ENCODE measurements at places on chromosomes 1 and 21. TPM values are rescaled to one million over a fixed set of nuclear protein-coding genes. Genes with fewer than 3 reads are reported as not detected.

DNA sequence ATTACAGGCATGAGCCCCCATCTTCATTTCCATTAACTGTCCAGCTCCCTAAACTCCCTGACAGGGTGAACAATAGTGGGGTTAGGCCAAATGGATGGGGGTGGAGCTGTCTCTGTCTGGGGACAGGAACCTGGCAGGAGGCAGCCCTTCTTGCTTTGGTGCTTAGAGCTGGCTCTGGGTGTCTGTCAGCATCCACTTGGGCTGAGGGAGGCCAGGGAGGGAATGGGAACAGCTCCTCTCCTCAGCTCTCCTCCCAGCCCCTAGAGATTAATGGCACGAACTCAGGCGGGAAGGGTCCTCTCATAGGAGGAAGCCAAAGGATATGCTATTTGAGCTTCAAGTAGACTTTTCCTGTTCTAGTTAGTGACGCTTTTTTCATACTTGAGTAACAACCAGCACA, 11.1 kb upstream of the ETV3L start:
- no peak for DNase-seq

DNA sequence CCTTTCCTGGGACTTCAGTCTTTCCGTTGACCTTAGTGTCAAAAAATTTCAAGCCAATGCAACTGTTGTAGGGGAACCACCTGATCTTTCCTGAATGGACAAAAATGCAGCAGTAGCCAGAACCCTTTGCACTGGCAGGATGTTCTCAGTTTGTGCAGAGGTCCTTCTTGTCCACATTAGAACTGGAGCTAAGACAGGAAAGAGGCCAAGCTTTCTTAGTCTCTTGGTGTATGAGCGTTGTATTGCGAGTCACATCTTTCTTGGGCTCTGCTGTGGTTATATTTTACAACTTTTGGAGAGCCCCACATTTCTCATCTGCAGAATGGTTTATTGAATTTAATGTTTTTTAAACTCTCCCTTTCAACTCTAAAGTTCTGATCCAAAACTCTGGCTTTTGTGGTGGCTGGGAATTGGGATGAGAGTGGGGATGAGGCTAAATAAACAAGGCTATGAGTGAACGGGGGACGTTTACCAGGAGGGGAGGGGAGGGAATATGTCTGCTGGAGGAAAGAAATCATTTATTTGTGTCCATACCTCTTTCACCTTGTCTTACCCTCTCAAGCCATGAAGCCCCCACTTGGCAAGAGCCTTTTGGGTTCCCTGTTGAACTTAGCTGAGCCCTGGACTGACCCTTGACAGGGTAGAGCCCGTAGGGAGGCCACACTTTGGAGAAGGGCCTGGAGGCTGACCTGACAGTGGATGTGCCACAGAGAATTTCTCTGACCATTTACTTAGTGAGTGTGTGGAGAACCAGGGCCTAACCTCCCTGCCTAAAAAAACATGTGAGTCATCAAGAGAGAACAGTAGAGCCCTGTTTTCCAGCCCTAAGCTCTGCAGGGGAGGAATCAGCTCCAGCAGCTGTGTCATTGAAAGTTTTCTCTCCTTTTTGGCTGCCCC, 586 bp downstream of the CHI3L2 start:
- peak; percentile 91 for DNase-seq

- no peak for DNase-seq
Observed at GRCh38 chr1:205435578-205436573, 14.0 kb upstream of the LEMD1 start.

DNA sequence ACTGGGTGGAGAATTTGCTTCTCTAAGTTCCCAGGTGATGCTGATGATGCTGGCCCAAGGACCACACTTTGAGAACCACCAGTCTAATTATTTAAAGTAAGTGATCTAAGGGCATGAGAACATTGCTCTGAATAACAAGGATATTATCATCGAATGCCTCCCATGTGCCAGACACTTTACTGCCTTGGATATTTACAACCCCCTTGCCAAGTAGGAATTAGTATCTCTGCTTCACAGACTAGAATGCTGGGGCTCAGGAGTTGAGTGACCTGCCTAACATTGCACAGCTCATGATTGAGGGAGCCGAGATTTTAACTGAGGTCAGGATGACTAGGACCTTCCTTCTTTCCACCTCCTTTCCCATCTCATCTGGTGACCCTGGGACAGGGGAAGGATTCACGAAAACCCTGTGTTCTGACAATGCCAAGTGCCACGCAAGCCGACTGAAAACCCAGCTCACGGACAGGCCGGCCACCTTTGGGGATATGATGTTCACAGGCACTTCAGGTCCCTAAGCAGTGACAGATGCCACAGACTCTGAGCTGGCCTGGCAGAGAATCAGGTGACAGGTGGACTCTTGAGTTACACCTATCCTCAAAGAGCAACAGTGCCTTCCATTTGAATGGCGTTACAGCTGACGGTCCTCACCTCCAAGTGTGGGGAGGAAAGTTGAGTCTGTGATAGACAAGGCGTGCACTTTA, 230.7 kb downstream of the TOMM20 start:
- no peak for DNase-seq

DNA sequence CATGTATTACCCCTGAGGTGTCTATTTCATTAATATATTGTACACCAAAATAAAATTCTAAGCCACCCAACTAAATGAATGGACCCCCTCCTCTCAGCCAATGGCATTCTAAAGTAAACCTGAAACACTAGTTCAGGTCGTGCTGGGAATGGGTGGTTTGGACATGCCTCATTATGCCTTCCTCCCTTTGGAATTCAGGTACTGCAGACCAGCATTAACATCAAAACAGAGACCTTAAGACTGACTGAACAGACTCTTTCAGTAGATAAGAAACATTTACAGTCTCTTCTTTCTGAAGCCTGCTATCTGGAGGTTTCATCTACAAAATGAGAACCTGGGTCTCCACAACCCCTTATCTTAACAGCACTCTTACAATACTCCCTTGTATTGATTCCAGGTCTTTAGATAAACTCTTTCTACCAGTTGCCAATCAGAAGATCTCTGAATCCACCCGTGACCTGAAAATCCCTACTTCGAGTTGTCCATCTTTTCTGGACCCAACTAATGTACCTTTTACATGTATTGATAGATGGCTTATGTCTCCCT, 93.6 kb downstream of the PKN2 start:
- no peak for DNase-seq

DNA sequence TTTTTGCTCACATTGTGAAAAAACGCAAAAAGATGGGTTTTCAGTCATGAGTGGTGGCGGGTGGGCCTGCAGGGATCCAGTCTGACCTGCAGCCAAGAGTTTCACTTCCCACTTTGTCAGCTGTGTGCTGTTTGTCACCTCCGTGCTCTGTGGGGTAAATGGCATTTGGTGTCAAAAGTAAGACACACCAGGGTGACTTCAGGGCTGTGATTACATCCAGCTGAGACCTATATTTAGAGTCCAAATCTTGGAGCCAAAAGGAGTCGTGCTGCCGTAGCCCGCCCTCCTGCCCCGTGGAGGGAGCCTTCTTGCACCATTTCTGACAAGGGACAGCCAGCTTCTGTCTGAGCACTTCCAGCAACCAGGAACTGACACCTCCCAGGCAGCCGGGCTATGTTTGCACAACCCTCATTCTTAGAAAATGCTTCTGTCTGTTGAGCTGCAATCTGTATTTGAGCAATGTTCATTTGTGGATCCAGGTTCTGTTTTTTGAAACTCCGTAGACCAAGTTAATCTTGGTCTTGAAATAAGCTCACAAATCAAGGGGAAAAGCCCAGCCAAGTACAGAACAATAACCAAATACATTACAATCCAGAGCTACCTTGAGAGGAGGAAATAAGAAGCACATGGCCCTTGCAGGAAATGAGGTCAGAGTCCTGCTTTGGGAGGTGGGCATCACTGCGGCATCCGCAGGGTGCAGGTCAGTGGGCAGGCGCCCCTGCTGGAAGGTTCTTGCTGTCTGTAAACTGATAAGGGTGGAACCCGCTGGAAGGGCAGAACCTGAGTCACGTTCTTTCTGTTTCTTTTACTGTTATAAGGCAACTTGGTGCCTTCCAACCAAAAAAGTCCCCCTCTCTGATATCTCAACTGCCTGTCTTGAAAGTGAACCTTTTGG, 14.4 kb downstream of the ABCG1 start:
- DNase-seq: peak; percentile 13

- no peak for DNase-seq
Observed at GRCh38 chr1:209871430-209871829, 43.7 kb downstream of the UTP25 start.

- no peak for DNase-seq
Observed at GRCh38 chr1:63916485-63917360, 142.9 kb downstream of the ROR1 start.

DNA sequence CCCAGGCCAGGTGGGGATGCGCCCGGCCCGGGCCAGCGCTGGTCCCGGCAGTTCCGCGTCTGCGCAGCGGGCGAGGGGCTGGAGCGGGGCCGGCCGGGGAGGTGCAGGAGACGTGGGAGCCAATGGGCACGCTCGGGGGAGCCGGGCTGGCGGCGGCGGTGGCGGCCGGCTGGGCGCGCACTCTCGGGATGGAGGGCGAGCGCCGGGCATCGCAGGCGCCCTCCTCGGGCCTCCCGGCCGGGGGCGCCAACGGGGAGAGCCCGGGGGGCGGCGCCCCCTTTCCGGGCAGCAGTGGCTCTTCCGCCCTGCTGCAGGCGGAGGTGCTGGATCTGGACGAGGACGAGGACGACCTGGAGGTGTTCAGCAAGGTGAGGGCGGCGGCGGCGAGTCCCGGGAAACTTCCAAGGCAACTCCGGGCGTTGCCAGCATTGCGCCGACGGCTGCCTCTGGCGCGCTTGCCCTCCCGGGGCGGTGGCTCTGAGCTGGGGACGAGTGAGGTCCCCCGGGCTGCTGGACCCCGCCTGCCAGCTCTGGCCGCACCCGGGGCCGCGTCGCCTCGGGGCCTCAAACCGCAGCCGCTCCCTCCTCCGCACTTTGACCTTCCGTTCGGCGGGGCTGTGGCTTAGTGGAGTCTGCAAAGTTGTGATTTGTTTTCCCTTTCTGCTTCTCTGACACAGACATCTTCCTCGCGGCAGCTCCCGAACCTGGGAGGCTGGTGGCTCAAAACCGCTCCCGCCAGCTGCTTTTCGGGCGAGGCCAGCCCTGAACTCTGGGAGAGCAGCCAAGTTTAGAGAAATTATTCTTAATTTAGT, at the start of gene SNX7:
Gene SNX7 (plus strand): TSS at position 178 of the 812 bp plus-strand sequence. CDS start 11 bp downstream, at position 189.
- DNase-seq: peak; percentile 77

DNA sequence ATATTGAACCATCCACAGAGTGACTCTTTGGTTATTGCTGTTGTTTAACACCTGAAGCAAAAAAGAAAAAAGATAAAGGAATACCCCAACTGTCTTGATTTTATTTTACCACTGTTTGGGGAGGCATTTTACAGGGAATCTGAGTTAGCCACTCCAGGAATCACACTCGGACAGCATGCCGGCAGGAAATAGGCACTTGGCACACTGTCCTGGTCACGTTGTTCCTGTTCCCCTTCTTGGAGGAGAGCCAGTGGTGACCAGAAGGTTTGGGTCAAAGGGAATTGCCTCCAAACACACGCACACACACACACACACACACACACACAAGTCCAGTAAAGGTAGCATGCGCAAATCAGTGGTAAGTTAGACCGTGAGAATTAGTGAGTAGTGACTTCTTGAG, 13.8 kb downstream of the RGS4 start:
- DNase-seq: peak; percentile 21

DNA sequence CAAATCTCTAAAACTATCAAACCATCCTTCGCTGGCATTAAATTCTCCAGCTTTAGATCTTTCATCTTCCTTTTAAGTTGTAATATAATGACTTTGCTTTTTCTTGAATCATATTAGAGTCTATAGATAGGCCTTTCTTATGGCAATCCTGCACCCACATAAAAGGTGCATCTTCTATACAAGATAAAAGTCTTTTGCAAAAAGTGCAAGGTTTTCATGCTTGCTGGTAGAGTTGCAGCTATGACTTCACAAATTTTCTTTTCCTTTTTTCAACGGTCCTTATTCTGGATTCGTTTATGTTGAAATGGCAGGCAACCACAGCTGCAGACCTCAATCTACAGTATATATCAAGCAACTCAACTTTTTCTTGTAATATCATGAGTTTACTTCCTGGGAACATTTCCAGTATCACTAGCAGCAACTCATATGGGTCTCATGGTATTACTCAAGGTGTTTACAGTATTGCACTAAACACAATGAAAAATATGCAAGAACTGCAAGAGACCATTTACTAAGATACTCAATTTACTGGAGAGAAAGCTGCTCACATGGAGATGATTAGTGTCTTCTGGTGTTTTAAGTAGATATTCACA, 22.1 kb downstream of the OMA1 start:
- no peak for DNase-seq

DNA sequence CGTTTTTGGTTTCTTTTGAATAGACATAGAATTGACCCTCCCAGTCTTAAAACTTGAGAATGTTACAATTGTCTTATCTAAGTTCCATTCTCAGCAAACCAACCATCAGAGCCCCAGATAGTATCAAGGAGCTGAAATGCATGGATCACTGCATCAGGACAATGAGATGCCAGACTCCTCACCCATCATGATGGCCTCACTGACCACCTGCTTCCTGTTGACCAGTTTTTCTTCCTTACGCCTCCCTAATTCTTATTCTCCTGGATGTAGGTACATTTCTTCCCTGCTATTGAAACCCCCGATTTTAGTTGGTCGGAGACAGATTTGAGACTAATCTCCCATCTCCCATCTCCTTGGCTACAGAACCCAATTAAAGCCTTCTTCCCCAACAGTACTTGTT, 17.7 kb downstream of the MATN1 start:
- no peak for DNase-seq

DNA sequence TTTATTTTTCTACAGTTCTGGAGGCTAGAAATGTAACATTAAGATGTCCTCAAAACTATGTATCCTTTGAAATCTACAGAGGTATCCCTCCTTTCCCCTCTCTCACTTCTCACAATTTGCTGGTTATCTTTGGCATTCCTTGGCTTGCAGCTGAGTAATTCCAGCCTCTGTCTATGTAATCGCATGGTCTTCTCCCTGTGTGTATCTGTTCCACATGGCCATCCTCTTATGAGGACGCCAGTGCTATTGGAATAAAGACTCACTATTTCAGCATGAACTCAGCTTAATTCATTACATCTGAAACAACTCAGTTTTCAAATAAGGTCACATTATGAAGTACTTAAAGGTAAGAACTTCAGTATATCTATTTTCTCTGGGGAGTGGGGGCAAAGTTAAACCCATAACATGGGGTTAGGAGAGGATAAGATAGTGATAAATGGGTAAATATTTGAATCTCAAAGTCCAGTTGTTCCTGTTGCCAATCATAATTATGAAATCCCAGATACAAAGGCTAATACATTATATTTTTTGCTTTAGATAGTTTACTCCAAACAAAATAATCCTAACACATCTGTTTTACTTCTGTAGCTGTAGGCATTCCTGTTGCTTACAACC, 1290.8 kb downstream of the NCAM2 start:
- DNase-seq: no peak

DNA sequence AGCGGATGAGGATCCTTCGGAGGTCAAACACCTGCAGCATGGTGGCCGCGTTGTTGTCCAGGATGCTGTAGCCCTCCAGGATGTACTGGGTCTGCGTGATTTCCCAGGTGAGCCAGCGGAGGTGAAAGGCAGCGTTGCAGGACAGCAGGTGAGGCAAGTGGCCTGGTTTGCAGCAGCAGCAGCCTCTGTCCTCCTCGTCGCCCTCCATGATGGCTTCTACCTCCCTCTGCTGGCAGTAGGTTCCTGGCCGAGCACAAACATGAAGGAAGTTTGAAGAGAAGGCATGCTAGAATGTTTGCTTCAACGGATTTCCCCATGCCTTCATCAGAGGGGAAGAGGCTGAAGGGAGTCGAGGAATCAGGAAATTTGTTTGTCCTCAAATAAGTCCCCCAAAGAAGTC, 74.7 kb downstream of the NTPCR start:
- DNase-seq: peak; percentile 67

GRCh38 chr21:45347712-45348499, 57.1 kb upstream of the COL18A1 start:
- DNase-seq: no peak

The CCDC30 gene
- 0.46 TPM for total RNA-seq

The TRAF3IP3 gene
- not detected for total RNA-seq

The KRTAP19-3 gene
- total RNA-seq: not detected

The LRRC39 gene
- total RNA-seq: 0.84 TPM

Data from PC-3 (cell line).